ENCODE measurements at places on chromosomes 4 and X.
A peak's percentile ranks its signal among the peaks of the same experiment; 100 is the strongest.

- no peak for DNase-seq
Observed at GRCh38 chr4:88178626-88179231, 20.3 kb upstream of the ABCG2 start.

DNA sequence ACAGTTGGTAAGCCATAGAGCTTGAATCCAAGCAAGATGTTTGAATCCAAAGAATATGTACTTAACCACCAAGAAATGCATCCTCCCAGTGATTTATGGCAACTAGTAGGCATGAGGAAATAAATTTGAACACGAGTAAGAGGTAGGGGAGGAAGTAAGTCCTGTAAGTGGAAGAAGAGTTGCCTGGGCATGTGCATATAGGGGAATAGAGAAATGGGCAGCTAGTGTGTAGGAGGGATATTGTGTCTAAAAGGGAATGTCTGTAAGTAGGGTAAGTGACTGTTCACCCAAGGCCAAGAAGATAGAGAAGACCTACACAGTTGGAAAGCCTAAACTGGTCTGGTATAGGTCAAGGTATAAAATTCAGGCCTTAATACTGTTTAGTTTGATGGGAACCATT lies 4.6 kb downstream of the SH3BGRL start:
- DNase-seq, result no peak

- DNase-seq, result no peak
Observed at GRCh38 chr4:26296021-26296420, 24.8 kb upstream of the RBPJ start.

DNA sequence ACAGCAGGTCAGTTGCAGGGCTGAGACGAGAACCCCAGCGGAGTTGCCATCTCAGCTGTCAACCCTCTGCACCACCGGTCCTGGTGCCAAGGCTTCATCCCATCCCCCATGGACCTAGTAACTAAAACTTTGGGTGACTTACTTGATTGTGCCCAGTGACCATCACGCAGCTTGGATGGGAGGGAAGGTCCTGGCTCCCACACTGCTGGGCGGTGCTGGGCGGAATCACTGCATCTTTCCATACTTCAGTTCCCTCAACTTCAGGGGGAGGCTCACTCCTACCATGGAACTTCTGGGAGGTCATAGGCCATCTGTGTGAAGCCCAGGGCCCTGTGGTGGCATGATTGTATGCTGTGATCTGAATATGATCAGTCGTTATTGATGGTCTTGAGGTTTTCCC lies 26.2 kb upstream of the JAKMIP1 start:
- DNase-seq, result no peak

- no peak for DNase-seq
Observed at GRCh38 chr4:19278665-19279064, 973.0 kb upstream of the SLIT2 start.

- DNase-seq, result no peak
Observed at GRCh38 chr4:25320773-25321172, 8.2 kb downstream of the ZCCHC4 start.

- no peak for DNase-seq
Observed at GRCh38 chr4:17194586-17194985, 296.1 kb upstream of the LDB2 start.

DNA sequence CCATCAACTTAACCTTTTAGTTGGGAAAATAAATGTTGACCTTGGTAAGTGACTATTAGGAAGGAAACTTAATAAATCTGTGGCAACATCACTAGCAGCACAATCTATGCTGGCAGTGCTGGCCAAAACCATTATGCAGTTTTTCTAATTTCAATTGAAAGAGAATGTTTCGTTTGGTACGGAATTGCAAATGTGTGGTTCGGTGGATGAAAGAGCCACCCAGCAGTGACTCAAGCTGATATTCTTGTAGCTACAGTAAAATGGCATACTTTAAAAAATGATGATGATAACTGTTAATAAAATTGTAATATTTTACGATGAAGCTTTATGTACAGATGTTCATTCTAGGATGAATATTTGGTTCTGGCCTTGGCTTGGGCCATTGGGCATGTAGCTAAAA lies 40.7 kb upstream of the AP1S2 start:
- DNase-seq, result no peak

- DNase-seq, result peak; percentile 45
Observed at GRCh38 chr4:95155759-95156451, 392.9 kb downstream of the UNC5C start.

DNA sequence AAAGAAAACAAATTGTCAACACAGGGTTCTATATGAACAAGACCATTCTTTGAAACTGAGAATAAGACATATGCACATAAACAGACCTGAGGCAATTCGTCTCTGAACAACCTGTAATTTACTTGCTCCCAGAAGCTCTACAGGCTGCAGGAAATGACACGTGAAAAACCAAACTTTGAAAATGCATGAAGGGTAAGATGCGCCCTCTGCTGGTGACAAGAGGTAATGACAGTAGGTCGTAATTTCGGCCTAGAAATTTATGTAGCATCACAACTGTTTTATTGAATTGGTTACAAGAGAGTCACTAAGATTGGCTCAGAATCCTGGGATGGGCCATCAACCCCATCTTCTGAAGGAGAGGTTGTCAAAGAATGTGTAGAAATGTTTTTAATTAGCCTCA lies 276.5 kb downstream of the PPP4R3C start:
- peak; percentile 9 for DNase-seq

DNA sequence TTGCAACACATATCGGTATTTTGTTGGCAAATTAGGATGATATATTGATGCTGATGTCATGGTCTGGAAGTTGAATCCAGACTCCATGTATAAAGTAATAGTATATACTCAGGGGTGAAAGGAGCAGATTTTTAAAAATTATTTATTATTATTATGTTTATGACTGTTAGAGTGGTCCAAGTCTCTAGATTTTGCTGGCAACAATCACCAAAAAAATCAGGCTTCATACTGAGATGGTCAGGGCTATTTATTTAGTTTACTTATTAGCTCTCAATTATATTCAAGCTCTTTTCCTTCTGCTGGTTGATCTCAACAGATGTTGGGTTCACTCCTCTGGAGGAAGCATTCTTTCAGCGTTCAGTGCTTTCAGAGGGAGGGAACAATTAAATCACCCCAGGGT lies 73.9 kb upstream of the VCX3B start:
- no peak for DNase-seq

DNA sequence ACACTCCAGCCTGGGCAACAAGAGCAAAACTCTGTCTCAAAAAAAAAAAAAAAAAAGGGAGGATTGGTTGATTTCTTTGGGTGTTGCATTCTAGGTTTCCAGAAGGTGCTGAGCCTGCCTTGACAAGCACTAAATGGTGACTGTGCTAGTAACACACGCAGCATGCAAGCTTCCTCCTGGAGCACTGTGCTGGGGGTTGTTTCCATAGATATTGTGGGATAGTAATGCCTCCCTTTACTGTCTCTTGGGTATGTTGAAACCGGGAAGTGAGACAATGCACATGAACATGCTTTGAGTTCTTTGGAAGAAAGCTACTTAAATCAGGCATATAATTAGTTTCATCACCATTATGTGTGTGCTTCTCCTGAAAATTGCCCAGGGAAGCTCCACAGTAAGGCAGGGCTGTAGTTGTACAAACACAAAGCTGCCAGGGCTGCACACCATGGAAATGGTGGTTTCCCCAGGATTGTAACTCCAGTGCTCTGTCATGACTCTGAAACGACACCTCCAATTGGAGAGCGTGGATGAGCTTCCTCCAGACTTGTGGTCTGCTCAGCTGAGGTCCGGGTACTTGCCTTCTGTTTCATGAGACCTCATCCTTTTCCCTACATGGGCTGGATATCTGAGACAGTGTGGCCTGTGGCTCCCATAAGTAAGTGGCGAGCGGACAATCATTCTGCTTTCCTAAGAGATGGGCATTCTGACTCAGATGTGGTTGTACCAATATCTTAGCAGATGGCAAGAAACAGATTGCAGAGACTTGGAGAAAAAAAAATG lies 31.5 kb upstream of the STOX2 start:
- no peak for DNase-seq

GRCh38 chr4:4330794-4331193 lies 40.7 kb downstream of the ZBTB49 start:
- no peak for DNase-seq

- DNase-seq, result no peak
Observed at GRCh38 chr4:121454251-121454979, 73.6 kb upstream of the QRFPR start.

DNA sequence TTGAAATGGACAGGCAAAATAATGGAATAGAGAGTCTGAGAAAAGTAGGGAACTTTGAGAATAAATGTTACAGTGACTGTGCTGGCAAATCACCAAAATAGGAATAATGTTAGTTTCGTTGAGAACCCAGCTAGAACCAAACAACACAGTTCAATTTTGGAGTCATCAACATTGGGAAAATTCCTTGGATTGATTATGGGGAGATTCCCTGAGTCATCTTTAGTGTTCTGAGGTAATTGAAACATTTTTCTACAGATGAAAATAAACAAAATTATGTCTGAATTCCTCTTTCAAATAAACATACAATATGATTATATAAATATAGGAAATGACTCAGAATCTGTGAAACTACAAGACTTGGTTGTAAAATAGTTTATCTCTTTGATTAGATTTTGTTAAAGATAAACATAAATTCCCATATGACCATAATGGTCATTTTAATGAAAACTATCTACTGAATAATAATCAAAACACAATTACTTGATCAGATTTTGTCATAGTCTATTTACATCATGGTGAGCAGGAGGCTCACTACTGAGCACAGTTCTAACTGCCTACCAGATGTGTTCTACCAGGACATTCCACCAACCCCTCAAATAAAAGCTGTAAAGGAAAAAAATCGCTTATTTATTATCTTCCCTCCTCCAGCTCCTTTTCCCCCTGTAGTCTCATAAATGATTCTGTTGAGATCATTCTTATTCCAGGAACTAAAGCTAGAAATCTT lies 51.4 kb upstream of the GABRA2 start:
- DNase-seq, result no peak

GRCh38 chrX:86051741-86052140 lies 4.4 kb upstream of the CHM start:
- DNase-seq, result no peak
